Kidney capillary endothelial cell (primary cell): ENCODE measurements at places on chromosomes 3 and 15.
A peak's percentile ranks its signal among the peaks of the same experiment; 100 is the strongest.

- no peak for DNase-seq
These were observed 91.3 kb downstream of the DGKG start for GRCh38 chr3:186270701-186271100.

DNA sequence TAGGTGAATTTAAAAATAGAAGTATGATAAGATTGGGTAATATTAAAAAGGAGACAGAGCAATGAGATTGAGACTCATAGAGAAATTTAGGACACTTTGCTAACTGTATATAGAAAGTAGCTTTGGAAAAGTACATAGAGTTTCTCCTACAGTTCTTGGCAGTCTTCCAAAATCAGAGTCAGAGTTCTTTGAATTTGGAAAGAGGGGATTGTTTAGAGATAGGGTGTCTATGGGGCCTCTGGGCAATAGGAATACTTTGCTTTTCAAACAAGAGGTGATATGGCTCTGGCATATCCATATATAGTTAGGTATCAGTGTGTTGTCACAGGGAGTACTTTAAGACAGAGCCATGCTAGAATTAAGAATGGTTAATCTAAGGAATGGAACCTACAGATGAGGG is 477.1 kb upstream of the KCNMB2 start:
- no peak for DNase-seq

- DNase-seq = no peak
These were observed 78.3 kb upstream of the ARL6 start for GRCh38 chr3:97686258-97686657.

- no peak for DNase-seq
These were observed 349 bp downstream of the PPIB start for GRCh38 chr15:64162478-64162868.

- DNase-seq = peak; percentile 19
These were observed 25.8 kb downstream of the CHRM5 start for GRCh38 chr15:33994005-33994615.

- DNase-seq = no peak
These were observed 35.4 kb downstream of the PDIA5 start for GRCh38 chr3:123102249-123102648.

GRCh38 chr3:165544432-165544831 is 292.8 kb downstream of the BCHE start:
- no peak for DNase-seq

DNA sequence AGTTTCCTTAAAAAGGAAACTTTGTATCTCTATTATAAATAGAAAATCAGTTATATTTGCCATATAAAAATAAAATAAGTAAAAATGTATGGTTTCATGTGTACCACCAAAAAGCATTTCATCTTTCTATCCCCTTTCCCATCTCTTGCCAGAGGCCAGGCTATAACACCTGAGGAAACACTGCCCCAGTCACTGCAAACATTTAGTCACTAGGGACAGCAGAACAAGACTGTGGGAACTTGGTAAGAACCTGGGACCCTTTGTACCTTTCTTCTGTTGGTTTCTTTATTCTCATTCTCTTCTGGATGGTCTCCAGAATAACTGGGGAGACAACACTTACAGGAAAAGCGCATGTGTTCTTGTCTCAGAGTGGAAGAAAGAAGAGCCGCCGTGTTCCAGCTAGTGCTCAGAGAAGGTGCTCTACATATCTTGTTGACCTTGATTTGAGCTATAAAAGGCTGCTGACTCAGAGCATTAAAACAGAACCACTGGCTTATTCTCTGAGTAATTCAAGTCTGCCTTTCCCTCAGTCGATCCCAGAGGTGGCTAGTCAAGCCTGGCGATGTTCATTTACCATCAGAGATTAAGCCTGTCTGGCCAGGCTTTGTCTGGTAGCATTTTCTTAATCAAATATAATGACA is 361.6 kb downstream of the RBMS3 start:
- no peak for DNase-seq

GRCh38 chr15:38531509-38531908 is 33.1 kb downstream of the RASGRP1 start:
- no peak for DNase-seq

DNA sequence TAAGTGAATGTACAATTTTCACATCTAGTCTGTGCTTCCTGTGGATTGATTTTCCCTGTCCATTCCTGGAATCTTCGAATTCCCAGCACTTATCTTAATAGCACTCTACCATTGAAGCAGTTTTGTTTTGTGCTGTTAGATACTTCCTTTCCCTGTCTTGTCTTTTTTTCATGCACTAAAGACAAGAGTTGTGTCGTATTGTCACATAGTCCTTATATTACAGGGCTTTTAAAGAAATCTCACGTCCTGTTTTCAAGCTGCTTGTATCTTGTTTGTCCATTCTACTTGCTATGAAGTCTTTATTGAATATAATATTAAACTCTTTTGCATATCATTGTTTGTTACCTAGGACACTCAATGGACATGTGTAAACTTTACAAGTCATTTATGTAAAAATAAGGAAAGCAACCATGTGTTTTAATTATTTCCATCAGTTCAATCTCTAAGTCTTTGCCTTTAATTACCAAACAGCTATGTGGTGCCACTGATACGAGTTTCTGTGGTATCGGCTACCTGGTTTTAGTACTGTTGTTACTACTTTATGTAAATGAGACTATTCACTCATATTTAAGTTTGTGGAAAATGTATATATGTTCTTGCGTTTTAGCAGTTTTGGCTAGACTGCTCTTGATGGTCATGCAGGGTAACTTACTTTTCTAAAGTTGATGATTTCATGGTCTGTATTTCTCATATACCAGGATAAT is 10.3 kb downstream of the PIK3CA start:
- no peak for DNase-seq

GRCh38 chr15:41285285-41285684 is 47.1 kb downstream of the OIP5 start:
- DNase-seq = no peak

DNA sequence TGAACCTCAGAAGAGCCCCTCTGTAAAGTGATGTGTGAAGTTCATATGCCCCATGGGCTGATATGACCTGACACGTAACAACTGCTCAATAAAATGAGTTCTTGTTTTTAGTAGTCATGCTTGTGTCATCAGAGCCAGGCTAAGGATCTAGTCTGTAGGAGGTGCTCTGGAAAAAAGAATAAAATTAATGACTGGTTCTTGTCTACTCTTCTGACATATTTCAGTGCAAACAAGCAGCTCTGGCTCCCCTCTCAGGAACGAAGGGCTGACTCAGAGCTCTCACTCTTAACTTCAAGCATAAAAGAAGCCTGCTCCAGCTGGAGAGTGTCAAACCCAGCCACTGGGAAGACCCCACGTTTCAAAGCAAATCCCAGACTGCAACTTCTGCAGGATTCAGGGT is 77.0 kb downstream of the LRIG1 start:
- DNase-seq = no peak

GRCh38 chr15:58877999-58878825 is 55.3 kb downstream of the SLTM start:
- DNase-seq = no peak

DNA sequence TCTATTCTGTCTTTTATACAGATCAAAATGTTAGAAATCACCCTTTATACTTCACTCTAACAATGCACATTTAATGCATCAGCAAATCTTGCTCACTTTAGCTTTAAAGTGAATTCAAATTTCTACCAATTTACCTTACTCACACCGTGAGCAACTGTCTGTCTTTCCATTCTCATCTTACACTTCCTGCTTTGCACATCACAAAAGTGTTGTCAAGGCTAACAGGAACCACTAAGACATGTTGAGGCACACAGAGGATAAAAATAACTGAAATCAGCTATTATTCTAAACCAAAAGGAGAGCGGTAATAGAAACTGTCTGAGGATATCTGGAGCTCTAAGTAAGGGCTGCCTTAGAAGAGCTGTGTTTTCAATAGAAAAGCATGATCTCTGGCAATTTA is 519.9 kb downstream of the ZBBX start:
- DNase-seq = no peak

GRCh38 chr3:129295286-129295685 is 16.6 kb downstream of the HMCES start:
- DNase-seq = no peak

GRCh38 chr3:70985572-70985971 is 598.0 kb downstream of the FOXP1 start:
- no peak for DNase-seq
